CD4-positive, CD25-positive, alpha-beta regulatory T cell (primary cell): ENCODE measurements at places on chromosomes 2 and 18.

DNA sequence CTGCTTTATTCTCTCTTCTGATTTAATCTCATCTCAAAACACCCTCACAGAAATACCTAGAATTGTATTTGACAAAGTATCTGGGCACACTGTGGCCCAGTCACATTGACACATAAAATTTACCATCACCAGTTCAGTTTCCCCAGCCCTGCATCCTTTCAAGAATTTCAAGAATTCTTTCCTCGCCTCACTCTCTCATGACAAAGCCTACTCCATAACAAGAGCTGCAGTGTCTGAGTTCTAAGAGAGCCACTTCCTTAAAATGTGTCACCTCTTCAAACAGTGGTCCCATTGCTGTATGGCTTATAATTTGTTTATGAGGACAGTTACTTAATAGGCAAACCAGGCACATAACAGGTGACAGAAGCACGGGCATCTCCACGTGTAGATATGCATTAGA is 90.9 kb upstream of the STK39 start:
- no peak for DNase-seq

GRCh38 chr18:1513519-1513918 is 608.8 kb downstream of the ADCYAP1 start:
- no peak for DNase-seq

DNA sequence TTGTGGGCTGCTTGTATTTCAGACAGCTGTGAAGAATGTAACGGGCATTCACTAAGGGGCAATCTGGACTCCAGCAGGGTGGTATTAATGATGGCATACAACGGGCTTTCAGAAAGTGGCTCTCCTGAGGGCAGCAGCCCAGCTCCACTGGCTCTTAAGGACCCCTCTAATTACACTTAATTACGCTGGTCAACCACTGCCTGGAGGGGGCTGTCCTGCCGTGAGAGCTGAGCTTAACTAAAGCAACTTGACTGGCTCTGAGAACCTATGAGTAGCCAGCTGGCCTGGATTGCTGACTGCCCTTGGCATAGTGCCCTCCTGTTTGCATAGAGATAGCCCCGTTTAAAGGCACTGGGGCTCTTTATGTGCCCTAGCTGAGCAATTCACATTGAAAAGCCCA is 3.8 kb downstream of the LIPG start:
- no peak for DNase-seq

GRCh38 chr18:33034945-33035344 is 262.1 kb upstream of the KLHL14 start:
- DNase-seq, result no peak

DNA sequence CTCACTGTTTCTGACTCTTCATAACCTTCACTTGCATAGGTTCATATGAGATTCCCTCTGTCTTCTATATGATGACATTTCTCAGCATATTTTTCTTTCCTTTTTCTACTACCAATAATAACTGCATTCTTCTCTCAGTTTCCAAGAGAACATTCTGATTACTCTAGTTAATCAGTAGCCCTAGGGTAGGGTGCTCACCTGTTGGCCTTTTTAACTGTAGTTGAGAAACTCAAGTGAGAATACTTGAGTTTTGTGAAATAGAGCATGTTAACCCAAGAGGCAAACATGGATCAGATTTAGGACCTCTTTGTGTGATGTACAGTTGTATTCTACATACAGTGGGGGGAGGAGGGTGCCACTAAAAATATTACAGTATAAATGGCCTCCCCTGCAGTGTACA is 308.0 kb downstream of the CMPK2 start:
- no peak for DNase-seq

- no peak for DNase-seq
Measured at GRCh38 chr2:184654945-184655344, 56.6 kb downstream of the ZNF804A start.

DNA sequence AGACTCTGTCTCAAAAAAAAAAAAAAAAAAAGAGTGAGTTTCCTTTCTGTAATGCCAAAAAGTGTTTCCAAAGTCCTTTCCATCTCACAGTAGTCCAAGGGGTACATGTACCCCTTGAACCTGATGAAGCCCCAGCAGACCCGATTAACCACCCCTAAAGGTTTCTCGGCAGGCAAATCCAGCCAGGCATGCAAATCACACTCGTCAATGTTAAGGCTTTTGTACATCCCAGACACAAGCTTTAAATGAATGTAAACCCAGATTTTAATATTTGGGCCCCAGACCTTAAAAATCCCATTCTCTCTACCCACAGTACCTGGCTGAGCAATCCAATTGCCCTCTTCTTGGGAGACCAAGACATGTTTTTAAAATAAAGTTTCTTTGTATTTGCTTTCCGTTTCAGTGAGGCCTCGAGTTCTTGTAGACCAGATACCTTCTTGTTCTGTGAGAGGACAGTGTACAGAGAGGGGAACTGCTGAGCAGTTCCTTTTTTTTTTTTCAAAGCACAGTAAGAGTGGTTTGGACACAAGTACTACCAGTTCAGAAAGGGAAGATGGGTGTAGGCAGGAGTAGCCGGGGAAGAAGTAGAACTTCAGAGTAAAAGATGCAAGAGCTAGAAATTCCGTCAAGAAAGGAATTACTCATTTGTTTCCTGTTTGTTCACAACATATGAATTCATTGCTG is at the start of gene NLRC4:
Gene NLRC4 (minus strand): TSS at position 465 of the 684 bp plus-strand sequence. CDS start 8,111 bp downstream, outside the sequence.
- DNase-seq, result no peak

GRCh38 chr2:234304950-234305349 is 191.9 kb downstream of the ARL4C start:
- no peak for DNase-seq

DNA sequence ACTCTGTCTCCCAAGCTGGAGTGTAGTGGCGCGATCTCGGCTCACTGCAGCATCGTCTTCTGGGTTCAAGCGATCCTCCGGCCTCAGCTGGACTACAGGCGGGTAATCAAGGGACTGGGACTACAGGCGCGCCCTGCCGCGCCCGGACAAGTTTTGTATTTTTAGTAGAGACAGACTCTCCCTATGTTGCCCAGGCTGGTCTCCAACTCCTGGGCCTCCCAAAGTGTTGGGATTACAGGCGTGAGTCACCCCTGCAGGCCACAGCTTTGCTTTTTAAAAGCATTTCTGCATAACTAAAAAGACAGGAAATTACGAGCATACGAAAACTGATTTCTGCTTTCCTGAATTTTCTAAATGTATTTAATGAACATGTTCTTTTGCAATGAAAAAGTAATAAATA is 916 bp upstream of the OSBPL1A start:
- no peak for DNase-seq

DNA sequence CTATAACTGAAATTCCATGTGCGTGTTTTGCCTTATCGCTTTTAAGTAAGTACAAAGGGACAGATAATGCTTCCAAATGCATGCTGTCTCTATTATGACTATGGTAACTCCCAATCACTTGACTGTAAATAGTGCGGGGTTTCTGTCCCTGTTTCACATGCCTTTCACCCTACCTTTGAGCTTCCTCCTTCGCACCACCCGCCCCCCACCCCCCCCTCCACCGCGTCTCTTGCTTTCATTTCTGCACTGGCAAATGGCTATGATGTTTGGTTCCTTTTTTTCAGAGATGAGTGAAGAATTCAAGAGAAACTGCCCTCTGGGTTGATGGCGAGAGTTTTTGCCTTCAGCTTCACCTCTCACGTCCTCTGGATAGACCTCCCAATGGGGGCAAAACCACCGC is 25.0 kb upstream of the SPP2 start:
- no peak for DNase-seq

DNA sequence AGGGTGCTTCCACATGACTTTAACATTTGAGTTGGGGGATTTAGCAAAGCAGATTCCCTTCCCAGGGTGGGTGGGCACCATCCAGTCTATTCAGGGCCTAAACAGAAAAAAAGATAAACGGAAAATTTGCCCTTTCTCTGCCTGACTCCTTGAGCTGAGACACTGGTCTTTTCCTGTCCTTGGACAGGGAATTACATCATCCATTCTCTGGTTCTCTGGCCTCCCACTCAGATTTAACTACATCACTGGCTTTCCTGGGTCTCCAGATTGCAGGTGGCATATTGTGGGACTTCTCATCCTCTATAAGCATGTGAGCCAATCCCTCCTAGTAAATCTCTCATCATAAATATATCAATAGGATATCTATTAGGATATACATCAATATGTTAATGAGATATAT is 25.8 kb downstream of the CAPN13 start:
- DNase-seq, result no peak

GRCh38 chr2:17916584-17916983 is 38.1 kb downstream of the KCNS3 start:
- no peak for DNase-seq

- no peak for DNase-seq
Measured at GRCh38 chr2:113123726-113124125, 3.7 kb upstream of the IL1RN start.

GRCh38 chr2:161710131-161710915 is 86.1 kb downstream of the SLC4A10 start:
- no peak for DNase-seq

DNA sequence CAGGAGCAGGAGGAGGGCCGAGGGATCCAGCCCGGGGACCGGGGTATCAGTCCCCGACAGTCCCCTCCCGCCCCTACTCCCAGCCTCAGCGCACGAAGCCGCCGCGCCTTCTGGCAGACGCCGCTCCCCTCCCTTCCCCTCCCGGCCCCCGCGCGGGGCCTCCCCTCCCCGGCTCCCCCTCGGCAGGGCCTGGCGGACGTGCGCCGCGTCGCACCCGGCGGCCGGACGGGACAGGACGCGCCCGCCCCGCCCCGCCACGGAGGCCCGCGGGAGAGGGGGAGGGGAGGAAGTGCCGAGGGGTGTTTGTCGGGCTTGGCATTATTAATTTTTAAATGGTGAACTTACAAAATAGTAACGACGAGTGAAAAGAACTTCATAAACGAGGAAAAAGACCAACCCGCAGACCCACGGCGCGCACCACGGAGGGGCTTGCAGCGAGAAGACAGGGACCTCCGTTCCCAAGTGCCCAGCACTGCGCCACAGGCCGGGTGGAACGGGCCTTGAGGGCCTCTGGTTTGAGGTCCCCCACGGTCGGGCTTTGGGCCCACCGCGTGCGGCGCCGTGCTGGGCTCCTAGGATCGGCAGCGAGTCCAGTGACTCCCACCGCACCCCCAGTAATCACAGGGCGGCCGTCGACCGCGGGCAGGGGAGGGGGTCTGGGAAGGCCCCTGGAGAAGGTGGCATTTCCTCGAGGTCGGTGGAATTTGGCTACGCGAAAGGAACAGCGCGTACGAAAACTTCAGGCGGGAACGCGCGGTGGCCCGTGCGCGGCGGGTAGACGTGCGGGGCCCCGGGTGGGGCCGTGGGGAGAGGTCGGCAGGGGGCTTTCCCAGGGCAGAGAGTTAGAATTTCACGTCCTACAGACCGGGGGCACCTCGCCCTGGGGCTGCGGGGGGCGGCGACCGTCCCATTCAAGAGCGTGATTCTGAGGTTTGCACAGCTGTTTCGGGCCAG is 954 bp upstream of the CTDSP1 start:
- DNase-seq, result peak; percentile 57

- no peak for DNase-seq
Measured at GRCh38 chr2:31397094-31397493, 17.4 kb downstream of the XDH start.
